ENCODE measurements at places on chromosomes 6 and 20. TPM values are rescaled to one million over a fixed set of nuclear protein-coding genes. Genes with fewer than 3 reads are reported as not detected.

DNA sequence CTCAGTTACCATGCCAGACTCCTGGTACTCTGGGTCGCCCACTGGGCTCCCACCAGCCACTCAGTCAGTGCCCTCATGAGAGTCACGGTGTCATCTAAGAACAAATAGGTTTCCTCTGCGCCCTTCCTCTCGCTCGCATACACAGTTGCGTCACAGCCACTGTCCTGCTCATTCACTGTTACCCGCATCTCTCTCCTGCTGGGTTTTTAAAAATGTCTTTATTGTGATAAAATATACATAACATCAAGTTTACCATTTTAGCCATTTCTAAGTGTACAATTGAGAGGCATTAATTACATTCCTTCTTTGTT is 4.0 kb downstream of the TEAD3 start:
- DNase-seq, result no peak
- no peaks in the 10 kb centered on the region for H3K27me3 ChIP-seq

Gene ADAM33
- total RNA-seq, result 39.8 TPM

Gene SRSF6
- total RNA-seq, result 135 TPM

GRCh38 chr6:36577301-36577700 is 16.9 kb upstream of the SRSF3 start:
- no peak for DNase-seq
- H3K4me3 ChIP-seq, result no peak overlapping the region
- H3K4me1 ChIP-seq, result no peaks in the 10 kb centered on the region
- no peak overlapping the region for H3K27ac ChIP-seq

DNA sequence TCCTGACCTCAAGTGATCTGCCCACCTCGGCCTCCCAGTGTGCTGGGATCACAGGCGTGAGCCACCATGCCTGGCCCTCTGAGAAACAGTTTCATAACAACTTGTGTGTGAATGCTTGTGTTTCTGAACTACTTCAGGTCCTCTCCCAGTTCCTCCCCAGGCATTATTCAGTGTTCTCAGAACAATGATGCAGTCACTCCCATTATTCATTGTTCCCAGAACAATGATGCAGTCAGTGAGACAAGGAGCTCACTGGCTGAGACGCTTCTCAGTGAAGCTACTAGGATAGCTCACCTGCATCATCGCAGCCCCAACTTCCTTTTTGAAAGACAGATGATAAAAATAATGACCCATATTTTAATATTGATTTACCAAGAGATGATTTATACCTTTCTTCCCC is 71.5 kb downstream of the NDUFAF5 start:
- H3K27ac ChIP-seq, result no peak overlapping the region
- no peak overlapping the region for H3K4me3 ChIP-seq
- DNase-seq, result no peak
- H3K4me1 ChIP-seq, result no peaks in the 10 kb centered on the region
- no peaks in the 10 kb centered on the region for H3K36me3 ChIP-seq

Gene HLA-DMB
- total RNA-seq, result 20.1 TPM

GRCh38 chr6:46329568-46329967 is 158.8 kb upstream of the ENPP5 start:
- no peak overlapping the region for H3K27ac ChIP-seq
- H3K27me3 ChIP-seq, result no peaks in the 10 kb centered on the region
- H3K4me1 ChIP-seq, result peaks cover 2% of the 10 kb centered on the region
- DNase-seq, result no peak
- no peak overlapping the region for H3K4me3 ChIP-seq

GRCh38 chr6:2110504-2110903 is 134.9 kb downstream of the GMDS start:
- peak overlapping the region; percentile 77 for H3K27ac ChIP-seq
- H3K36me3 ChIP-seq, result no peaks in the 10 kb centered on the region
- peaks cover 5% of the 10 kb centered on the region for H3K4me1 ChIP-seq

- no peak overlapping the region for H3K4me3 ChIP-seq
- no peaks in the 10 kb centered on the region for H3K27me3 ChIP-seq
Observed at GRCh38 chr6:157402996-157403685, 22.2 kb downstream of the ZDHHC14 start.
